H7 (cell line): ENCODE measurements at places on chromosomes 4 and X. TPM values are rescaled to one million over a fixed set of nuclear protein-coding genes. Genes with fewer than 3 reads are reported as not detected.

RTL9 gene
- total RNA-seq = 0.04 and 0.07 TPM in 2 replicates

GRCh38 chr4:103493450-103494159 lies 226.2 kb downstream of the TACR3 start:
- DNase-seq = no peak

DNA sequence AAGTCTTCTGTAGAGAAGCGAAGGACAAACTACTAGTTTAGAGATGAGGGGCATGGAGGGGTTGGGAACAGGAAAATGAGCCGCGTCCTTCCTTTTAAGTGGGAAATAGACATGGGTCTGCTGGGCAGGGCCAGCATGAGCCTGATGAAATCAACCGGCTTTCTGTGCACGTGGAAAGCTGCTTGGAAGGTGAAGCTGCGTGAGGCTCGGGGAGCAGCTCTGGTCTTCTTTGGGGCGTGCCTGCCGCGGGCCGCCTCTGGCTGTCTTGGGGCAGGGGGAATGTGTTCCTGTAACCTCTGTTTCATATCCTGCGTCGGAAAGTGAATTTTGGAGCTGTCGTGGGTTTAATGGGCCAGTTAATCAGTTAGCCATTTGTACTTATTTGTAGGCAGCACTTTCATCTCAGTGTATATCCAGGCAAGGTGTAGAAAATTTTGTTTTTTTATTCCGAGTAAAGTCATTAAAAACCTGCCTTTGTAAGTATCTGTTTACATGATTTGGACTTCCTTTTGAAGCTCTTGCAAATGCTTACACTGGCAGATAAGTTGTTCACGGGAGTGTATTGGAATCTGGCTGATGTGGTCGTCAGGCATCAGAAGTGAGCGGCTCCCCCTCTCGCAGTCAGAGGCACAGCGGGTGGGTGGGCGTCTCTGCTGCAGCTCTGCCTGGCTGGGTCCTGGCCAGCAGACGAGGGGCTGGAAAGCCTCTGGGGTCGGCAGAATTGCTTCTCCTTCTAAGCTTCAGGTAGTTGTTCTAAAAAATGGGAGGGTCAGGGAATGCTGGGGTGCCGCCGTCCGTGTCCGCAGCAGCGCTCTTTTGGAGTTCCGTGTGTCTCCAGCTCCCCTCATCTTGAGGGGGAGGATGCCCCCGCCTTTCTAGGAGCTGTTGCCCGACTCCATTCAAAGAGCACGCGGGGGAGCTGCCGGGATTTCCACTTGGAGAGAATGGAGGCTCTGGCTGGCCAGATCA lies 70.5 kb upstream of the HGFAC start:
- DNase-seq = peak; percentile 83

FDCSP gene
- total RNA-seq = not detected in 2 replicates

- DNase-seq = no peak
These were observed 6.9 kb downstream of the UBA1 start for GRCh38 chrX:47200385-47201150.

GRCh38 chrX:9356846-9357245 lies 108.0 kb upstream of the TBL1X start:
- no peak for DNase-seq

DNA sequence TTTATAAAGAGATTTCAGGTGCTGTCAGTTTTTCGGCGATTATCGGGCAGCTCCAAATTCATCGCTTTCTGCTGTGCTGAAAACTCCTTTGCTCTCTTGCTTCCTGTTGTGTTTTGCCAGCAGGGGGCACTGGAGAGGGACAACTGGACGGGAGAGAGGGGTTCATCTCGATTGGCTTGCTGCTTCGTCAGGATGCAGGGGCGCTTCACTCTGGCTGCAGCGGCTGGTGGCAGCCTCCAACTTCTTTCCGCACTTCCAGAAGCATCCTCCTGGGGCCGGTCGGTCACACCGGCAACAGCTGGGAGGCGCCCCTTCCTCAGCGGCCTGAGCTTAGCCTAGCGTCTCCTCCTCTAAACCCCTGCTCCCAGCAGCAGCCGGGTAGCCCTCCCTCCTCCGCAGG lies 29.5 kb downstream of the MSL3 start:
- DNase-seq = peak; percentile 87

HSD17B13 gene
- total RNA-seq = 0.11 and 0.14 TPM in 2 replicates

ZXDA gene
- 3.4 and 4.4 TPM in 2 replicates for total RNA-seq

DNA sequence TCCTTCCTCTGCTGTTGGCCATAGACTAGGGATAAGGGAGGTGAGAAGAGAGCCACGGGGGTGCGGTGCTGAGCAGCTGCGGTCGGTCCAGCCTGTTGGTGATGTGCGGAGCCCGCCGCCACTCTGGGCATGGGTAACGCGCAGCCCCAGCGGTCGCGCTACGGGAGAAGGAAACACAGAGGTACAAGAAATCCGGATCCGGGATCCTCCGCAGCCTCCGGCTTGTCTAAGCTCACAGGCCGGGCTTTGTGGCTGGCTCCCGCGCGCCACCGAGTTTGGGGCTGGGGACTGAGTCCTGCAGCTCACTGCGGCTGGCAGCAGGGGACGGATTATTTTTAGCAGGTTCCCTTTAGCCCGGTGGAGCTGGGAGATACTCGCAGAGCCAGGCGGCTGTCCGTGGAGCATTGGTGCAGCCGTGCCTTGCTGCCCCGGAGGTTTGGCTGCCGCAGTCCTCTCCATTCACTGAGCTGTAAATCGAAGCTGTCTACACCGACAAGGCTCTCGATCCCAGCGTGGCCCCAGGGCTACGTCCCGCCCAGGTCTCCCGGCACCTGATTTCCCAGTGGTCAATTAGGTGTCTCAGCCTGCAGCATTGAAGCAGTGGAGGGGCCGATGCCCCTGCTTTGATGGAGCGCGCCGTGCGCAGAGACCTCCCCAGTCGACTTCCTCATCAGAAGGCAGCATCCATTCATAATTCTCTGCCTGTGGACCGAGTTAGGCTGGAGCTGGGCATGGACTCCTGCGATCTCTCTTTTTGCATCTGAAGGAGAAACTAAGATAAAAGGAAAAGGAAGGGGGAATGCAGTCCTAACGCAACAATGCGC lies 81.9 kb upstream of the SCML1 start:
- peak; percentile 76 for DNase-seq

FAM149A gene
- 13.9 and 19.2 TPM in 2 replicates for total RNA-seq

GRCh38 chr4:99856166-99856565 lies 38.1 kb downstream of the LAMTOR3 start:
- DNase-seq = no peak

GRCh38 chr4:153127760-153128494 lies 76.3 kb upstream of the TRIM2 start:
- DNase-seq = peak; percentile 71

LINC00632 gene
- 11.5 and 17.9 TPM in 2 replicates for total RNA-seq

- DNase-seq = no peak
These were observed 14.5 kb upstream of the STS start for GRCh38 chrX:7133050-7133440.

ANKRD50 gene
- total RNA-seq = 9.9 and 14.4 TPM in 2 replicates

GRCh38 chr4:56641494-56642051 lies 39.5 kb downstream of the HOPX start:
- no peak for DNase-seq

DNA sequence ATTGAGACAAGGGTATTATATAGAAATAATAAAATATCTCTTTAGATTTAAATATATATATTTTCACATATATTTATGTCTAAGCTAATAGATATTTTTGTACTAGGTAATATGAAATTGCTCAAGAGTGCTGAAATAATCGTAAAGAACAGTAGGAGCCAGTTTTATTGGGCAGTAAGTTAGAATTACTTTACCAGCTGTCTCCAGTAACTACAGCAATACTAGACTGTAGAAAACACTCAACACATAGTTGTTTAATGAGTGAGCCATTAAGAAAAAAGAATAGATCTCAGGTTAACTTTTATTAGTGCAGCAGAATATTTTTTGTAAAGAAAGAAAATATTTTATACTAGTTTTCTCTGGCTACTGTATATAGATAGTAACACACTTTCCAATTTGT lies 715.2 kb downstream of the TRIML1 start:
- DNase-seq = no peak

- no peak for DNase-seq
These were observed 35.4 kb upstream of the CENPU start for GRCh38 chr4:184769141-184769765.

DNA sequence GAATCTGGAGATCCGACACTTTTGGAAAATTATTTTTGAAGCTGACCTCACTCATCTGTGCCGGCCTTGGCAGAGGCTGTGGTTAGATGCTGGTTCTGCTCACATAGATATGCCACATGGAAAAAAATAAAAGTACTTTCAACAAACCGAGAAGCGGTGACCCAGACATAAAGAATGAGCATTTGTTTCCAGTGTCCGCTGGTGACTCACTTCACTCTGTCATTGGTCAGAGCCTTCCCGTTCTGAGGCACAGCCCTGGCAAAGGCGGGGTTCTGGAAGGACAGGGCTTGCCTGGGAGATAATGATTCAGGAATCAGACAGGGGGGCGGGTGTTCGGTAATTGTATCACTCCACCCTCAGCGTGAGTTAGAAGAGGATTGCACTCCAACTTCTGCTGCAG lies 172.4 kb upstream of the MXRA5 start:
- no peak for DNase-seq

BRS3 gene
- total RNA-seq = not detected in 2 replicates

ANOS1 gene
- 69.3 and 70.8 TPM in 2 replicates for total RNA-seq

RNF212 gene
- total RNA-seq = 28.0 and 59.8 TPM in 2 replicates

- DNase-seq = no peak
These were observed 16.0 kb downstream of the GAB1 start for GRCh38 chr4:143352720-143353119.

RHOXF2 gene
- not detected in 2 replicates for total RNA-seq

- DNase-seq = no peak
These were observed 71.1 kb downstream of the IGSF1 start for GRCh38 chrX:131217989-131218388.

DNA sequence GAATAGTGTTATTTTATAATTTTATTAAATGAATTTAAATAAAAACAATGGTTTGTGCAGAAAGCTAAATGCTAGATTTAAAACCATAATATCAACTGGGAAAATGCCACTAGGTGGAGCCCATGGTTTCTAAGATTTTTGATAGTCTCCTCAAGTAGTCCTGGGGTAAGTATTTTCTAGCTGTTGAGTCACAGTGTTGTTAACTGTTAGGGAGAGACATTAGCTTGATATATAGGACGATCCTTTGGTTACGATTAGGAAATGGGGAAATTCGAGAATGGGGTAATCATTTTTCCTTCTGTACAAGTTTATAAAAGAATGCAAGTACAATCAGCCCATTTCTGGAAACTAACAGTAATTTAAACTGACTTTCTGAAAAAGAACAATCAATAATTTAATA lies 378.4 kb downstream of the ANKRD50 start:
- DNase-seq = peak; percentile 36

GRCh38 chrX:115702982-115703381 lies 142.0 kb downstream of the PLS3 start:
- DNase-seq = no peak

GRCh38 chrX:133869270-133869669 lies 116.1 kb downstream of the GPC3 start:
- DNase-seq = no peak

GRCh38 chr4:80172203-80172602 lies 25.1 kb upstream of the PRDM8 start:
- no peak for DNase-seq

DNA sequence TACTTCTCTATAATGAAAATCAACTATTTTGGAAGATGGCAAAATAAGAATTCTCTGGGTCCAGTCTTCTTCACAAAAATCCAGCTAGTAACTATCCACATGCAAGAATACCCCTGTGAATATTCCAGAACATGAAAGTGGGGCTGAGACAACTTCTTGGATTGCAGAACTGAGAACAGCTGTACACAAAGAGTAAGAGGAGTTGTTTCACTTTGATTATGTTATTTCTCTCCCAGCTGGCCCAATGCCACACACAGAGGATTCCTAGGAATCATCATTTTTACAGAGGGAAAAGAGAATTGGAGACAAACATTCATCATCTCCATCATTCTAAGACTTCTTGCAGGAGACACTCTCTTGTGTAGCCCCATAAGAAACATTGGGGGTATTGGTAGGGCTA lies 782.2 kb upstream of the LCORL start:
- DNase-seq = no peak

PCDH10 gene
- total RNA-seq = 32.2 and 41.2 TPM in 2 replicates

HMGB3 gene
- 304 and 306 TPM in 2 replicates for total RNA-seq

- no peak for DNase-seq
These were observed 82.6 kb upstream of the GYPA start for GRCh38 chr4:144223149-144223548.

CSAG3 gene
- total RNA-seq = 0.52 TPM in 1 of 2 replicates, not detected in the other

EGF gene
- 4.1 and 5.3 TPM in 2 replicates for total RNA-seq

- DNase-seq = peak; percentile 47
These were observed 539 bp upstream of the SPCS3 start for GRCh38 chr4:176319151-176319703.

SPANXD gene
- not detected in 2 replicates for total RNA-seq

SYTL4 gene
- 1.2 and 2.4 TPM in 2 replicates for total RNA-seq

DNA sequence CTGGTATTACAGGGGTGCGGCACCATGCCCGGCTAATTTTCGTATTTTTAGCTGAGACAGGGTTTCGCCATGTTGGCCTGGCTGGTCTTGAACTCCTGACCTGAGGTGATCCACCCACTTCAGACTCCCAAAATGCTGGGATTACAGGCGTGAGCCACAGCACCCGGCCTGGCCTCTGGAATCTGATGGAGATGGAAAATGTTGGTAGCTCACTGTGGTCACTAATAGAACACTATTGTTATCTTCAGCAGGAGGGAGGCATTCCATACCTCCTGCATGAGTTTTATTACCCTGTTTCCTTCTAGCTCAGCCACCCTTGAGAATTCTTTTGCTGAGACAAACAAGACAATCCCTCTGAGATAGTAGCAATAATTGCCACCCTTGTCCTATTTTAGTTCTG lies 105.0 kb downstream of the SHROOM3 start:
- DNase-seq = no peak

PAGE2 gene
- not detected in 2 replicates for total RNA-seq

TMEM187 gene
- 8.8 and 9.5 TPM in 2 replicates for total RNA-seq

DNA sequence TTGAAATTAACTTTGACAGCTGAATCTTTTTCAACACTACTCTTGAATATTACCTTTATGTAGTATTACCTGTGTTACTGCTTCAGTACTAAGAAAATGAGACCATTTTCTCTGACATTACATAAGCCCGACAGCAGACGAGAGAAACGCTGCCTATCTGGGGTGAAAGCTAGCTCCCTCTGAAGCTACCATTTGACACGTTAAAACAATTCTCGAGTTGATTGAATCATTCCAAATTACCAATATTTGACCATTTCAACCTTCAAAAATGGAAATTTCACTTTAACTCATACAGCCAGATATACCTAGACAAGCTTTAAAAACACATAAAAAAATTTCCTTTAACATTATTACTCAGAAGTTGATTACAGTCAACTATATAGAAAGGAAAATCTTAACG lies 836 bp downstream of the GPM6A start:
- DNase-seq = no peak

GRCh38 chrX:37854148-37854547 lies 6.8 kb upstream of the DYNLT3 start:
- no peak for DNase-seq

PPP4R3C gene
- total RNA-seq = not detected in 2 replicates

CHST7 gene
- total RNA-seq = 47.2 and 55.7 TPM in 2 replicates

- no peak for DNase-seq
These were observed 44.4 kb downstream of the PDHA1 start for GRCh38 chrX:19388064-19388679.

DNA sequence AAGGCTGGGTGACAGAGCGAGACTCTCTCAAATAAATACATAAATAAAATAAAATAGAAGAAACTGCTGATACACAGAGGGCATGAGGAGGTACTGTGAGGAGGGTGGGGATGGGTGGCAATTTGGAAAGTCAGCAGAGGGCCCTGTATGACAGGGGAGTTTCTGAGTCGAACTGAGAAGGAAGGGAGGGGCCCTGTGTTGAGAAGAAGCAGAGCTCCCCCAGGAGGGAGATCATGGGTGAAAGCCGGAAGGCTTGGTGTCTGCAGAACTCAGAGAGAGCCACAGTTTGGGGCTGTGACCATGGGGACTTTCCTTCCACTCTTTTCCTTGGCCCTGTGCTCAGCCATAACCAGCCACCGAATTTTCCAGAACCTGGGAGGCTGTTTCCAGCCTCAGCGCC lies 24.8 kb upstream of the AFAP1 start:
- DNase-seq = no peak

APELA gene
- total RNA-seq = 39.4 and 71.9 TPM in 2 replicates
